ENCODE measurements at places on chromosomes 2 and 18. TPM values are rescaled to one million over a fixed set of nuclear protein-coding genes. Genes with fewer than 3 reads are reported as not detected.

Gene SERPINB4
- total RNA-seq, result not detected

Gene ATG9A
- 45.8 TPM for total RNA-seq

Gene CD207
- total RNA-seq, result not detected

Gene CCL20
- not detected for total RNA-seq

Gene GKN2
- not detected for total RNA-seq

Gene TOGARAM2
- total RNA-seq, result 0.78 TPM

Gene SPR
- total RNA-seq, result 64.5 TPM

Gene CFC1
- not detected for total RNA-seq

Gene KCNG2
- not detected for total RNA-seq

Gene TNFRSF11A
- 1.1 TPM for total RNA-seq

Gene CD8B
- 0.45 TPM for total RNA-seq

Gene DSEL
- total RNA-seq, result 2.5 TPM

Gene CKAP2L
- 0.08 TPM for total RNA-seq

Gene TTN
- total RNA-seq, result 1.1 TPM

Gene COBLL1
- total RNA-seq, result 75.0 TPM

Gene SOCS6
- 12.0 TPM for total RNA-seq

Gene CYS1
- 0.65 TPM for total RNA-seq

Gene STRN
- 7.0 TPM for total RNA-seq

Data from left lobe of liver (tissue), 2 donors.